ENCODE measurements at places on chromosomes 11 and 22.

DNA sequence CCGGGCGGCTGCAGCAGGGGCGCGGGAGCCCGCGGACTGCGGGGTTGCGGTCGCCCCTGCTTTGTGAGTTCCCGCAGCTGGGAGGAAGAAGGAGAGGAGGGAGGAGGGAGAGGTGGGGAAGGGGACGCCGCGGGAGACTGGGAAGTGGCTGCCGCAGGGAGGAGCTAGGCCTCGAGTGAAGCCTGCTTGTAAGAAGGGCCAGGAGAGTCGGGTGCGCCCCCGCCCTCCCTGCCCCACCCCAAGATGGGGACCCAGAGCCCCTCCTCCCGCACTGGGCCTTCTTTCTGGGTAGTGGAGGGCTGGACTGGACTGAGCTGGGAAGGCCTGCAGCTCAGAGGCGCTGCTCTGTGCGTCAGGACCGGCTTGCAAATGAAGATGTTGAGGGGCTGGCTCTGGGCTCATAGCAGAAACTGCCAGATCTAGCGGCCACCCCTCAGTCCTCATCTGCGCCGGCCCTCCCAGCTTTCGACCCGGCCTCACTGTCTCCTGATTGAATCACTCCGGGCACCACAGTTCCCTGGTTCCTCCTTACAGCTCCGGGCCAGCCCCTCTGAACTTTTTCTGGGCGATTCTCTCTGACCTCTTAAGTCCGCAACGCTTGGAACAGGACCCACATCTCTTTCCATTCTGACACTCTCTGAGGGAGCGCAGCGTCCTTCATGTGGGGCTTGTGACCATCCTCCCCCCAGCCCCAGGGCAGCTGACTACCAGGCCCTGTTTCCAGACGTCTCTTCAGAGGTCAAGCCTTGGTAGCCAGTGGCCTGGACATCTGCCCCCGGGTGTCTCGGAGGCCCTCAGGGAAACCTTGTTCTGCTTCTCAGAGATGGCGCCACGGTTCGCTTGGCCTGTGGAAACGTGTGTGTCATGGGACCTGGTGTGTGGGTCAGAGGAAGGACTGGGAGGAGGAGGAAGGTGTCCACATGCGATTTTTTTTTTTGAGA, 21.9 kb downstream of the SERPINH1 start:
- DNase-seq, result no peak

DNA sequence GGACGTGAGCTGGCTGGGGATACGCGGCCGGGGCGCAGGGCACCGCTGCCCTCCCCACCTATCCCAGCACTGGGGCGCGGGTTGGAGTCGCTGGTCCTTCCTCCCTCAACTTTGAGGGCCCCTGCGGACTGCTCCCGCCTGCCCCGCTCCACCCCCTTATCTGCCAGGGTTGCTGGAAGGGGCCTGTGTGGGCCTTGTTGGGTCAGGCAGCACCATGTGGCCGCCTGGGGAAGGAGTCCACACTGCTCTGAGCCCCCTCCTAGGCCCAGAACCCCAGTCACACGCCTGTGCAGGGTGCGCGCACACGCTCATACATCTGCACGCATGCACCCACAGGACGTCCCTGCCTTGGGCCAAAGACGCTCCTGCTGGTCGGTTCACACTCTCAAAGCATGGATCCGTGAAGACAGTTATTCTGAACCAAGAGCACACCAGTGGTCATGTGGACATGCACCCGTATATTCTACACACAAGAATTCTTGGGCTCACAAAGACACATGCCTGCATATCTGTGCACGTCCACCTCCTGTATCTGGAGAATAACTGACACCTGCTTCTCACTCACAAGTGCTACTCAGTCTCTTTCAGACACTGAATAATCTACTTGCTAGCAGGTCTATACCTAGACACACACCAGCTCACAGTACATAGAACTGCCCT, 710 bp downstream of the TUB start:
- no peak for DNase-seq

DNA sequence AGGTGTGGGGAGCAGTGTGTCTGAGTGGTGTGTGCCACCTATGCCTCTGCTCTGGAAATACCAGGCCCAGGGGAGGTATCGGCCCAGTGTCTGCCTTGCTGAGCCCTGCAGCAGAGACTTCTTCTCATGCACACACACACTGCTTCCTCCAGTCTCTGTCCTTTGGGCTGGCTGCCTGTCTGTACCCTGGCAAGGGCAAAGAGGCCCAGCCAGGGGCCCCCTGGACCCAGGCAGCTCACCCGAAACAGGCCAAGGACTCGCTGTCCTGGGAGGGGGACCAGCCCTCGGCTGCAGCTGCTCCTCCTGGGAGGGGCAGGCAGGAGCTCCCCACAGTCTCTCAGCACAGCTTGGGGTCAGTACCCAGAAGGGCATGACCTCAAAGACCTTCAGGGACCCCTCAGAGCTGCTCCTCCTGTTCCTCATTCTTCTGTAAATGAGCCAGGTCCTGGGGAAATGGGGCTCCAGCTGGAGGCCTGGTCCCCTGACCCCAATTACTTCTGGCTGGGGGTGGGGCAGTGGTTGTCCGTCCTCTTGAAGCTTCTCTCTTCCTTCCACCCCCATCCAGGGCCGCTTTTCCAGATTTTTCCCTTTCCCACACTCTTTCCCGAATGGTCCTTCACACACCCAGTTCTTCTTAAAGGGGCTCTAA, 24.5 kb upstream of the ALX4 start:
- no peak for DNase-seq

DNA sequence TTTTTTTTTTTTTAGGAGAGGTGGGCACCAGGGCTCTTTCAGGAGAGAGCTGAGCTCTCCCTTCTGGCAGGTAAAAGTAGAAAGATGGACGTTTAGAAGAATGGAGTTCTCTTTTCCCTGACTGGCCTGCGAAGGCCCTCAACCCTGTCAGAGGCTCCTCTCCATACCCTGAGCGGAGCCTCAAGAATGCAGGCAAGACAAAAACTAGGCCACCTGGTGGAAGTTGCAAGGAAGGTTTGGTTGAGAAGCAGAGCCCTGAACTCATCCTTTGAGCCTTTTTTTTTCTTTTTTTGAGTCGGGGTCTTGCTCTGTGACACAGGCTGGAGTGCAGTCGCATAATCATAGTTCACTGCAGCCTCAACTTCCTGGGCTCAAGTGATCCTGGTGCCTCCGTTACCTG, 1.4 kb downstream of the OTOG start:
- DNase-seq, result no peak
